ENCODE measurements at places on chromosomes 7 and 10.

- no peak for DNase-seq
These were observed 68.9 kb downstream of the SLC29A4 start for GRCh38 chr7:5351507-5352265.

DNA sequence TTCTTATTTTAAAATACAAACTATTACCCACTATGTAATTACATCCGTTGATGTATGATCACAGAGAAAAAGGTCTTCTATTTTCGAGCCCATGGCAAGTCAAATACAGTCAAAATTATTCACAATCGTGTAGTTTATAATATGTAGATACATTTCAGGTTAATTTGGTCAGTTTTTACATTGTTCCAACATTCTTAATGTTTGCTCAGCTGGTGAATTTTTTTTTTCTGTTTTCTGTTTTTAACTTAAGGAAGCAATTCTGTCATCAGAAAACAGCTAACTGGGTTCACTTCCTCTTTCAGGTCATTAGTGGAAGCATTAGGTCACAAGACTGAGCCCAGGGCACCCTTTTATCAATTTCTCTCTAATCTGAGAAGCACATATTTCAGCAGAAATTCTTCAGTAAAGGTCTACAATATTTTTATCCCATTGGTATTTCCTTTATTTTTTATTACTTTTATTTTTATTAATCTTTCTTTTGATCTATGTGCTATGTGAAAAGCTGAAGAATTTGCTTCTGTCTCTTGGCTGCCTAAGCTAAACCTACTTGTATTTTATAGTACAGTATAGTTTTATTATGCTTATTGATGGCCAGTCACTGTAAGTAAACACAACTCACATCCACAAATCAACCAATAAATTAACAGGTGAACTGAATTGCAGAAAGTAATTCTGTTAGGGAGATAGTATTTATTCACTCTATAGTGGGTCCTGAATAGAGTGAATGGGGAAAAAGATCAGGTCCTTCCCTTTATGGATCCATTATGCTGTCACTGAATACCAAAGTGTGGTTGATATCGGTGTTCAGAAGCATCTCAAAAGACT lies 84.6 kb downstream of the ICA1 start:
- no peak for DNase-seq

DNA sequence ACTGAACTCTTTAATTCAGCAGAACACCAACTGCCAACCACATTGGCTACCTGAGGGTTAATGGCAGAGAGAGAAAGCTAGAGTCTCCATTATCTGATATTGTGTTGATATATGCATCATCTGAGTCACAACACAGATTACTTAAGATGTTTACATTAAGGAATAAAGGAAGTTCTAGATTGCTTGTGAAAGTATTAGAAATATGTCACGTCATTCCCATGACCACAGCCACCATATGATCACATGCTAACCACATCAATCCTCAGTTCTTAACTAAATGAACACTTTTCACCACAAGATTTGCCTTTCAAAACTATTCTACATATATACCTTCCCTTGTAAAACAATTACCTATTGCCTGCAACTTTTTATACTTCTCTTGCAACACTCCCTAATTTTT lies 337.9 kb downstream of the FGFR2 start:
- no peak for DNase-seq

- DNase-seq: no peak
These were observed 50.6 kb downstream of the PRTFDC1 start for GRCh38 chr10:24901686-24902399.

DNA sequence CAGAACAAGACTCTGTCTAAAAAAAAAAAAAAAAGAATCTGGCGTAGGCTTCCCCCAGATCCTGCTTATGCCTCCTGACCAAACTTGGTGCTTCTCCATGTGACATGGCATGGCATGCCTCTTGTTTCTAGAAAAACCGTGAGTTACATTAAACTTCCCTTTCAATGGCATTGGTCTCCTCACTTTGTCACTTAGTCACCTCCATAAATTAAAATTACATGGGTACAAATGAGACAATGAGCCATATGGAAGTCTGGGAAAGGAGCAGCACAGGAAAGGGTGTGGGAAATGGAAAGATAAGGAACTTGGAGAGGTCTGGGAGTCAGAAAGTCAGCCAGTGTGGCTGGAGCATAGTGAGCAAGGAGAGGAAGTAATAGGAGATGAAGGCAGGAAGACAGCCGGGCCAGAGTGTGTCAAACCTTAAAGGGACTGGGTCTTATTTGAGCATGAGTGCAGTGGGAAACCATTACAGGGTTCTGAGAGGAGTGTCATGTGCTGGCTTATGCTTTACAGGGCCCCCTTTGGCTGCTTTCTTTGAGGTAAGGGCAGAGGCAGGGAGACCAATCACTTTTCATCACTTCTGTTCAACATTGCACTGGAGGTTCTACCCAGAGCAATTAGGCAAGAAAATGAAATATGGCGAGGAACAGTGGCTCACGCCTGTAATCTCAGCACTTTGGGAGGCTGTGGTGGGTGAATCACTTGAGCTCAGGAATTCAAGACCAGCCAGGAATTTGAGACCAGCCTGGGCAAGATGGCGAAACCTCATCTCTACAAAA lies 21.3 kb upstream of the ZMIZ2 start:
- no peak for DNase-seq

GRCh38 chr10:47360419-47361040 lies 12.4 kb downstream of the RBP3 start:
- no peak for DNase-seq

DNA sequence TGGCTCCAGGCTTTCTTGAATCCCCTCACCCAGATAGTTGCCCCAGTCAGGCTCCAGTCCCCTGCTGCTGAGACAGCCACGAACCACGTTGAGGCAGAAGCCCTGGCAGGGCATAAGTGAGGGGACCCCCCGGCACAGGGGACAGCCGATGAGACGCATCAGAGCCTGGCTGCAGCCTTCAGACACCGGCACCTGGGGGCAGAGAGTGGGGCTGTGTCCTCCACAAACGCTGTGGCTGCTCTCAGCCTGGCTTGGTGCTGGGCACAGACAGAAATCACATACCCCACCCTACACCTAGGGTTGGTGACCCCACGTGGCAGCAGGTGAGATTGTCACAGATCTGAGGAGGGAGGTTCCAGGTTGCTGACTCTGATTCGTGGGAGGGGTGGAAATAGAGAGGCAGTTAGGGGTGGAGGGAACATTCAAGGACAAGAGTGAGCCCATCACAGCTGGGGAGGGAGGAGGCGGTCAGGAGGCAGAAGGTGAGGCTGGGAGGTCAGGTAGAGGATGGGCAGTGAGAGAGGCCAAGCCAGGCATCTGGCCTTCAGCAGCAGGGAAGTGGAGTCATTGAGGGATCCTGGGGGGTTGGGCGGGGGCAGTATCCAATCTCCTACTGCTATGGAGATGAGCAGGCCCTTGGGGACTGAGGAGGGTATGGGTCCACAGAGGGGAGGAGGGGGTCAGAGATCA lies 3.2 kb downstream of the GPC2 start:
- no peak for DNase-seq

DNA sequence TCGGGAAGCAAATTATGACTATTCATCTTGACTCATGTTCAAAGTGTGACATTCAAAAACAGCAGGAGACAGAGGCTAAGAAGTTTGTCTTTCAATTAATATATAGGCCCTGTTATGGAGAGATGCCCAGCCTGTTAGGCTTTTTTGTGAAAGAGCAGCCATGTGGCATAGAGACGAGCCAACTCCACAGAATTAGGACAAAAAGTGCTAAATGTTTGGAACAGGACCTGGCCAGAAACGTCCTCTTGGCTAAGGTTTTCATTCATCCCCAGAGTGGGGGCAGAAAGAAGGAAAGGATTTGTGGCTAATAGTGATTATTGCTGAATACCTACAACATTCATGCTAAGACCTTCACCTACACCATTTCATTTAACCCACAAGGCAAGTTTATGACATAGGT lies 324.7 kb upstream of the NPVF start:
- DNase-seq: no peak

- DNase-seq: no peak
These were observed 13.2 kb upstream of the CAMK2B start for GRCh38 chr7:44338600-44338999.

- DNase-seq: no peak
These were observed 46.5 kb downstream of the WDFY4 start for GRCh38 chr10:48731141-48731540.

DNA sequence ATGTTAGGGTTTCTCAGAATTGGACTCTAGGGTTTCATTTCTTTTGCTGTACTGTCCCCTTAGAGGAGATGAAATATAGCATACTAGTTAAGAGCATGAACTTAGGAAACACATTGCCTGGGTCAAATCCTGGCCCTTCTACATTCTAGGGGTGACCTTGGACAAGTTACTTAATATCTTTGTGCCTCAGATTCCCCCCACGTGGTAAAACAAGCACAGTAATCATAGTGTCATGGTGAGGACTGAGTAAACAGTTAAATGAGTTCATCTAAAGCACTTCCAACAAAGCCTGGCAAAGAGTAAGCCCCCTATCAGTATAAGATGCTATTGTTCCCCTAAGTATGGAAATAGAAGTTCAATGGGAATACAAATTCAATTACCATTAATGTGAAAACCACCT lies 5.1 kb downstream of the DPY19L1 start:
- no peak for DNase-seq

GRCh38 chr7:55048221-55048859 lies 29.5 kb downstream of the EGFR start:
- DNase-seq: no peak
